ENCODE measurements at places on chromosomes 1 and 21.

DNA sequence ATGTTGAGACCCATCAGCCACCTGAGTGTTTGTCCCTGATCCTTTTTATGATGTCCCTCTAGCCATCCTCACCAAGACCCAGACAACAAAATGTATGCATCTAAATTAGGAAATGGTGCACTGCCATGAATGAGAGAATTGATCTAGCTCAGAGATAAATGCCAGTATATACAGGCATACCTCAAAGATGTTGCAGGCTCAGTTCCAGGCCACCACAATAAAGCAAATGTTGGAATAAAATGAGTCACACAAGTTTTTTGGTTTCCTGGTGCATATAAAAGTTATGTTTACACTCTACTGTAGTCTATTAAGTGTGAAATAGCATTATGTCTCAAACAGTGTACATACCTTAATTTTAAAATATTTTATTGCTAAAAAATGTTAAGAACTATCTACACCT is 63.9 kb downstream of the CHIA start:
- DNase-seq, result no peak

- DNase-seq, result peak; percentile 70
Measured at GRCh38 chr21:38798481-38798882, 7.2 kb upstream of the ETS2 start.

DNA sequence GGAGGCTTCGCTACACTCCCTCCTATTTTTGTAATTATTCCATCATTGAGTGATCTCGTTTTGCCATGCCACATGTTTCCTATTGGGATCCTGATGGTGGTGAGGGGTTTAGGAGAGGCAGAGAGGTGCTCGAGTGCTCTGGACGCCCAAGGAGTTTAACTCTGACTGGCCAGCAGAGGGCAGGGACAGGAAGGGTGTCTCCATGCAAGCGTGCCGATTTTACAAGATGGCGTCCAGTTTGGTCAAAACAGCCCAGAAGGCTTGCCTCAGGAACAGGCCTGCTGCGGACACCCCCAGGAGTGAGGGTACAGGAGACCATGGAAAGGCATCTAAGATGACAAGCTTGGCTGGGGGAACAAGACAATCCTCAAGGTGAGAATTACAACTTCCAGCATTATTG is 33.8 kb upstream of the KCNE2 start:
- no peak for DNase-seq

GRCh38 chr1:15717418-15718125 is 18.5 kb upstream of the SLC25A34 start:
- DNase-seq, result no peak

DNA sequence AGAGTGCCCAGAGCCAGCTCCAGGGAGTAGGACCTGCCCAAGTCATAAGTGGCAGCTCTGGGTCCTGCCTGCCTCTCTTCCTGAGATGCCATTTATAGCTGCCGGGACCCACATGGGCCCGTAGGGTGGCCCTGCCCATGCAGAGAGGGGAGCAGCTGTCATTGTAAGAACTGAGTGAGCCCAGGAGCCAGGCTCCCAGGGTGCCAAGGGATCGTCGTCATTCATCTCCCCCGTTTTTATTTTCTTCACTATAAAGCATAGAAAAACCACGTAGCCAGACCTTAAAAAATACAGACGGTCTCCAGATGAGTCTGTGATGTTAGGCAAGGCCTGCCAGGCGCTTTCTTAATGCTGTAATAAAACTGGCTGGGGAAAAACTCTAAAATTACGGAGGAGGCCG is 90.7 kb downstream of the IGSF21 start:
- no peak for DNase-seq

- DNase-seq, result no peak
Measured at GRCh38 chr1:175768610-175769009, 25.2 kb upstream of the TNR start.

GRCh38 chr21:33155005-33155404 is 74.7 kb upstream of the IFNAR2 start:
- DNase-seq, result no peak

GRCh38 chr1:167880580-167881021 is 33.3 kb downstream of the ADCY10 start:
- DNase-seq, result no peak
